Fibroblast of skin of right biceps (primary cell): ENCODE measurements at places on chromosomes 5 and 9.
A peak's percentile ranks its signal among the peaks of the same experiment; 100 is the strongest.

- DNase-seq, result no peak
Observed at GRCh38 chr5:1210832-1211251, 9.4 kb downstream of the SLC6A19 start.

DNA sequence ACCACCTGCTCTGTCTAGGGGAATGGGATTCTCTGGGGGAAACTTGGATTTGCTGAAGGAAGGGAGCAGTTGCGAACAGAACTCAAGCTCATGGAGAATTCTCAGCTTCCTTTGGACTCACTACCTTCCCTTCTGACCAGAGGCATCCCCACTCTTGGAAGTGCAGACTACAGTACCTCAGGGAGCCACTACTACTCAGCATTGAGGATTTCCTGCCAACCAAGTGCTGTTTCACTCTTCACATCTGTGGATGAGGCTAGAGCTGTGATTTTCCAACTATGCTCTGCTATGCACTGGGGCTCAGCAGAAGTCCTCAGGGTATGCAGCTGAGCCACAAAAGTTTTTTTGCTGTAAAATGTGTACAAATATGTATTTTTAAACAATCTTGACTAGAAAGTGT is 43.9 kb downstream of the MACROH2A1 start:
- DNase-seq, result peak; percentile 21

DNA sequence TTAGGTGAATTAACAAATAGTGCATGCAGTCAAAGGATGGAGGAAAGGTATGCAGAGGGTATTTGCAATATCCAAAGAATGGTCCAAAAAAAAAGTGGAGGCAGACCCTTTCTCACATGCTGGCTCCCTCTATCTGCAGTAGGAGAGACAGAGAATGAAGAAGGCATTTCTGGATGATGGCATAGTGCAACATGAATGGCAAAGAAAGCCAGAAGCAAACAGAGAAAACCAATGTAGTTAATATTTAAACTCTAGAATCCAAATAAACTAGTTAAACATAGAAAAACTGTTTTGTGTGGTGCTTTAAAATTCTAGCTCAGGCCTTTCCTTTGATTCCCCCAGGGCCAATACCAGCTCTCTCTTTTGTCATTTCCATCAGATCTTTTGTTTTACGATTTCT is 403.1 kb upstream of the WWC1 start:
- no peak for DNase-seq

DNA sequence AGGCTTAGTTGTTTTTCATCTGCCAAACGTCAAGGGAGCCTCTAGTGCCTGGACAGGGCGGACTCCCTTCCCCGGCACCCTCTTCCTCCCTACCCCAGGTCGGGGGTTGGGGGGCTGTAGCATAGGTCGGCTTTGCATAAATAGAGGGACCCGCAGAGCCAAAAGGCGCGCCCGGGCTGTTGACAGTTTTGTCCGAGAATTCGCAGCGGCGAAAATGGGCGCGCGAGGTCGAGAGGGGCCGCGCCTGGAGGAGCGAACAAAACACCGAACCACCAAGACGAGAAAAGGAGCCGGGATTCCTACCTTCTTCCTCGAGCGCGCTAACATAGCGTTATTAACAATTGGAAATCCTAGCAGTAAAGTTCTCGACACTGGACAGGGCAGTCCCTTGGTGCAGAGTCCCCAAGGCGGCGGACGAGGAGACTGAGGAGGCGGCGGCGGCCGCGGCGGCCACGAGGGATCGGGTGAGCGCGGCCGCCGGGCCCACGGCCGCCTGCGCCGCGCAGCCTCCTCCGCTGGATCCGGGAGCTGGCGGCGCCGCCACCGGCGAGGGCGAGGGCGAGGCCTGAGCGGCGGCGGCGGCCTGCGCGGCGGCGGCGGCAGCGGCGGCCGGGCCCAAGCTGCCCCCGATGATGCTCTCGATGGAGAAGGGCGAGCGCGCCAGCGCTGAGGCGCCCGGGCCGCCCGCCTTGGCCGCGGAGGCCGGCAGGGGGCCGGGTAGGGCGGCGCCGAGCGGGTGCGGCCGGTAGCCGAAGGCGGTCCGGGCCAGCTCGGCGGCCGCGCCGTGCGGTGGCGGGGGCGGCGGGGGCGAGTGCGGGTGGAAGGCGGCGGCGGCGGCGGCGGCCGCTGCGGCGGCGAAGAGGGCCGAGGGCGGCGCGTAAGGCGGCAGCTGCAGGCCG is 1.7 kb downstream of the FOXD1 start:
- DNase-seq, result peak; percentile 24

DNA sequence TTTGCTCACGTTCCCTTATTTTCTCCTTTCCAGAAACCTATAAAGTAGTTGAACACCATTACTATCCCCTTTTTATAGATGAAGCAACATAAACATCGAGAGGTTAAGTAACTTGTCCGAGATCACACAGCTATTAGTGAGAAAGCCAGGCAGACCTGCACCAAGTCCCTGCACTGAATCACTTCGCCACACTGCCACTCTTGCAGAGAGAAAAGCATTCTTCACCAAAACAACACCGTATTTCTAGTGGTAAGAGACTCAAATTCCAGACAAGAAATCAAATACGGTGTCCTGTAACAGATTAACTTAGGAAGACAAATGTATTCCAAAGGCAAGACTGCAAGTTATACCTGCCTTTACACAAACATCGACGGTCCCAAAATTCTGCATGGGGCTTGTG is 82.0 kb upstream of the DMRT1 start:
- DNase-seq, result no peak
